ENCODE measurements at places on chromosomes 7 and 10. TPM values are rescaled to one million over a fixed set of nuclear protein-coding genes. Genes with fewer than 3 reads are reported as not detected.

DNA sequence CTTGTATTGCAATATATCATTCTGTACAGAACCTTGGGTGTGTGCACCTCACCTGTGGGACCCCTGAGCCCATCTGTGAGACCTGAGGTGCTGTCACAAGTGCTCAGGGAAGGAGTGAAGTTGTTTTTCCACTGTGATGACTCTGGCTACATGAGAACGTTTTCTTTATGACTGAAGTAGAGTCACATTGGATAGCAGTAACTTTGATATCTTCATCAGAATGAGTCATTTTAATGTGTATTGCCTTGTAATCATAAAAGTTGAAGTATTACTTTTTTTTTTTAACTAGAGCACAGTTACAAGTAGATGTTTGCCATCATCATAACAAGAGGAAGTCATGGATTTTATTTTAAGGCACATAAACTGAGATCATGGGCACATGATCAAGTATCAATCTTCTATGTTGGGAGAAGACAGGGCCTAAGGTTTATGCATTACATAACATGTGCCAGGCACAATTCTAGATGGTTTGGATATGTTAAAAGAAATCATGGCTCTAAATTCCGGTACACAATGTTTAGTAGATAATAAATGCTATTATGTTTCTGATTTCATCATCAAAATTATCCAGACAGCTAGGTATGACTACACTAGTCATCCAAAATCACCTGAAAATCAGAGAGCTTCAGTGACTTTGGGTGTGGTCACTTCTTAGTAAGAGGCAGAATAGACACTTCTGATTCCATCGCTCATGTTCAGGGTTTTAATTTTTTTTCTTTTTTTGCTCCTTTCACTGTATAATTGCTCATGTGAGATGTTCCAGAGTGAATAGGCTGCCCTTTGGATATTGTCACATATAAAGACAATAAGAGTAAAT lies 82.7 kb upstream of the KLF6 start:
- DNase-seq = no peak

DNA sequence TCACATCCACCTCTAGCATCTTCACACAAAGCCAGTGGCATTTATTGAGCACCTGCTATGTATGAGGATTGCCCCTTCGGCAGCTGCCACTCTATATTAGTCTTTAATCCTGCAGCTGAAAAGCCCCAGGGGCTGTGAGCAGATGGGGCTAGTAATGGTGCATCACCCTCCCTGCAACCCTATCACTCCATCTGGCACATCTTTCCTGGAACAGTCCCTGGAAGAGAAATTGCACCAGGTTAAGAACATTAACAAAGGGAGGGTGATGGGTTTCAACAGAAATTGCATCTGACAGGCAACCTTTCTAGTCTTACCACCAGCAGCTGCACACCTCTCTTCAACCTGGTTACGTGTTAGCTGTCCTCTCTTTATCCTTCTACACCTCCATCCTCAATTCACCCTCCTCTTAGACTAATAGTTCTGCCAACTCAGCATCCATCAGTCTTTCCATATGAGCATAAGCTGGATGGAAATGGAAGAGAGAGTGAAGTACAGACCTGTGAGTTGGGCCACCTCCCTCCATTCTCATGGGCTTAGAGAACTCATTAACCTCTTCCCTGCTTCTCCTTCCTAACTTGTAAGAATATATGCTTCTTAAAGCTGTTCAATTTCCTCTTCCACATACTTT lies 168.6 kb upstream of the NEBL start:
- DNase-seq = no peak

GRCh38 chr7:978416-979091 lies 3.2 kb upstream of the COX19 start:
- no peak for DNase-seq

CALHM3 gene
- not detected for polyA plus RNA-seq

RAB11FIP2 gene
- 11.0 TPM for polyA plus RNA-seq

DNA sequence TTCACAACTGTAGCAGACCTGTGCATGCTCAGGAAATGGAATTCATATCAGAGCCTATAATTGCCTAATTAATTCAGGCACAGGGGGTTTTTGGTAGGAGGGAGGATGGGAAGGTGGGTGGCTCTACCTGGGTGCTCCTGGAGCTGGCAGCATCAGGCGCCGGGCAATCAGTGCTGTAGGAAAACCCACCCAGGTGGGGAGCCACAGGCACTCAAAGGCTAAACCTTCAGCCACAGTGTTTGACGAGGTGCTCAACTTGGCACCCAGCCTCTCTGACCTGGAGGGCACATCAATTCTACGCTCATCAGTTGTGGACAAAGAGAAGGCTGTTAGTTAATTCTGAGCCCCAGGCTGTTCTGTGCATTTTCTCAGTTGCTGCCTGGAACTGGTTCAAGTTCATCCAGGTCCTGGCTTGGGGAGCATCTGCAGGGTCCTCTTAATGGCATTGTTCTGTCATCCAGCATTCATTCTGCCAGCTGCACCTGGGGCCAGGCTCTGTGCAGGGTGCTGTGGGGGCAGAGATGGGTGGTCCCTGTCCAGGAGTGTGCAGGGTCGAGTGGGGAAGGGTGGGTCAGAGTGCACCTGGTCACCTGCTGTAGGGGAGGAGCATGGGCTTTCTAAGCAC lies 54.1 kb upstream of the NPTX2 start:
- no peak for DNase-seq

DNA sequence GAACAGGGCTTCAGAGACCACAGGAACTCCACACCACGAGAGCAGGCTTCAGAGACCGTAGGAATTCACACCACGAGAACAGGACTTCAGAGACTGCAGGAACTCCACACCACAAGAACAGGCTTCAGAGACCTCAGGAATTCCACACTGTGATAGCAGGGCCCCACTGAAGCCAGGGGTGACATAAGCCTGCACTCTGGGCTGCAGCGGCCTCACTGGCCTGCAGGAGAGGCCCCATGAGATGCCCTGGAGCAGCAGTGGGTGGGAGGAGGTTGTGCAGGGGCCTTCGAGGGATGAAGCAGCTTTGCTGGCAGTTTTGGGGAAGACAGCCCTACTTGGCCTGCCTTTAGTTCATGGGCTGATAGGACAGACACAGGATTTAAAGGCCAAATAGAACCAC lies 614.7 kb downstream of the PTPRN2 start:
- no peak for DNase-seq

DNA sequence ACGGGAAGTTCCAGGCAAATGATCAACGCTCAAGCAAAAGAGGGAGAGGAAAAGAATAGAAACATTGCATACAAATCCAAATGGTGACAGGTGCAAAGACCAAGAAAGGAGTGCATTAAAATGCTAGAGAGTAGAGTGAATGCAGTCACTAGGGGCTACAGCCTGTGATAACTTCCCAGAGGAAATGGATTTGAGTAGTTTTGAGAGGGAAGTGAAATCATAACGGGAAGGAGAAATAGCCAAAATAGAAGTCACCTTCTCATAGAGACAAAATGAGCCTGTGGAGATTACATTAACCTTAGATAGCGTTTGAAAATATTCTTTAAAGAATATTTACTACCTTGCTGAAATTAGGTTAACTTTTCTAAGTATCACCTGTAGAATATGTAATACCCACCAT lies 26.5 kb downstream of the NUP42 start:
- peak; percentile 31 for DNase-seq

CHAT gene
- polyA plus RNA-seq = not detected

DNA sequence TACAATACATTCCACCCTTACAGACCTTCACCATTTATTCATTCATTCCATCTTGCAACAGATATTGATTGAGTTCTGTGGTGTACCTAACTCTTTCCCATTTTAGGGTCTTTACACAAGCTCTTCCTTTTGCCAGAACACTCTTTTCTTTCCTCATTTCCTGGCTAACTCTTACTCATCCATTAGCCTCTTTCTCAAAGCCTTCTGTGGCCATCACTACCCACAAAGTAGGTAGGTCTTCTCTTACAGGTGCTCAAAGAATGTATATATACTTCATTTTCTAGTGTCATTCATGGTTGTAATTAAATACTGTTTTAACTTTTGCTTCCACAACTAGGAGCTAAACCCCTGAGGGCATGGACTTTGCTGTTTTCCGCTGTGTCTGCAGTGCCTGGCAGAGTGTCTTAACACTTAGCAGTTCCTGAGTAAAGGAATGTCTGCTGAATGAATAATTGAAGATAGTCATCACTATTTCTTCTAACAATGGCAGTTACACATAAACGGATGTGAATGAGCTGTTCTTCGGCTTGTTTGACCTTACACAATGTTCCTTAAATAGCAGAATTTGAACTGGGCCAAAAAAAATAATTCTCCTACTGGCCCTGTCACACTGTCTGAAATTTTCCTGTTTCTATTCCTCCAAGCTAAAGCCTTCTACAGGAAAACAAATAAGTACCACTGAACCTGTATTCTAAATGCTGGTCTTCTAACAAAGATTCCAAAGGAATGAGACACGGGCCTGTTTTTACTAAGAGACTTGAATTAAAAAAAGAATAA lies 15.1 kb downstream of the BCAP29 start:
- DNase-seq = no peak

DNA sequence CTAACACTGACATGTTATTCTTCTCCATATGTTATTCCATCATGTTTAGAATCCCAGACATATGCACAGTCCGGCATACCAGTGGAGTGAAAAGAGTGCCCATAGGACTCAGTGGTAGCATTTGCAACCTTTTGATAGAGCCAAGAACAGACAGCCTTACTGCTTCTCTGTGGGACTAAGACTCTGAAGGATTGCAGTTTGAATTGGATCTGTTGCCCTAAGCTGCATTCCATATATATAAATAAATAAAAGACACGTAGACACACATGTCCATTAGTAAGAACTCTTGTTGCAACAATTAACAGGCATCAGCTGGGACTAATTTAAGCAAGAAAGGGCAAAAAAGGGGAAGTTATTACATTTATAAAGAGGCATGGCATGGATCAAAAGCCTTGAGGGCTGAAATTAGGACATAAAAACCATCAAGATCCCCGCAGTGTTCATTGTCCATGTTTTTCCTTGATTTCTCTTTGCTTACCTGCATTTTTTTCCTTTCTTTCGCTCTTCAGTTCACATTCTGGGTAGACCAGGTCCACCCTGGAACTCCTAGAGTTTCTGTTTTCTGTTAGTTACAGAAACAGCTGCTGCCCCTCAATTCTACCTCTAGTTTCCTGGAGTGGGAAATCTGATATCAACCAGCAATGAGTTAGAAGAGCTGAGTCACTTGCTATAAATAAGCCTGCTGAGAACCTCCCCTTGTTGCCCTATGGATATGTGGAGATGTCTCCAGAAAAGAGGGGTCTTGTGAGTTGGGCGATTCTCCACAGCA lies 132.4 kb downstream of the SORCS1 start:
- DNase-seq = peak; percentile 54

DNA sequence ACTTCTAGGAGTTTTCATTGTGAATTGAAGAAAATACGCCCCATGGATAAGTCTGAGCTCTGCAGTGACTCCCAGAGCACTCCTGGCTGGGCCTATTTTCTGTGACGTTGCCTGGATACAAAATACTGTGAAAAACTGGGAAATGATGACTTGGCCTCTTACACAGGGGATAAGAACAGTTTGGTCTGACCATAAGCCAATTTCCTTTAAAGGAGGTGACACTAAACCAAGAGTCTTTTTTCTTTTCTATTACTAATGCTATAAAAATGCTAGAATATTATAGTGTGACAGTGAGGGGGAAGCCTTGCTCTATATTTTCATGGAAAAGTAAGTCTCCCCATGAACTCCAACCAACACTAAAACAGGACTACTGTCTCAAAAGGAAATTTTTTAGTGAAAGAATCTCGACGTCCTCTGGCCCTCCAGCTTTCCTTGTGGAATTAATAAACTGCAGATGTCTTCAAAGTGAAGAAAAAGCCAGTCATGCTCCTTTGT lies 45.5 kb downstream of the MYOF start:
- DNase-seq = peak; percentile 99

DNA sequence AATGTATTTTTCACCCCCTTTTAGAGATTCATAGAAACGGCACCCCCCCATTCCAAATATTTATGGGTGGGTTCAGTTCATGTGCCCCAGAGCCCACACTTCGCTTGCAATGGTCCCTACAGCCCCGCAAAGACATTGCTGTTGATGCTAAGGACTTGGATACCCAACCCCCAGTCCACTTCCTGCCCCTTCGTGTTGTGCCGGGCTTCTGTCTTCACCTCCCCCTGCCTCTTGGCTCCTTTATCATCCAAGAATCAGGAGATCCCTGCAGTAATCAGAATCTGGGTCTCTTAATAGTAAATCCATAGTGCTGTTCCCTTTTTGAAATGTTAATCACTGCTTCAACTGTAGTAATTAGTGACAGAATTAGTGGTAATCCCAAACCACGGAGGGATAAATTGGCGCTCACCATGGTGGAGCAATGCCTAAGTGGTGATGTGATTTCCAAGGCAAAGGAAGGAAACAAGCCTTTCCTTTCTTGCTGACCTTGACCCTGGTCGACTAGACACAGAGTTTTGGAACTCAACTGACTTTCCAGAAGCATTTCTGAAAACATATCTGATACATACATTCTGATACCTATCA lies 67.7 kb downstream of the HK1 start:
- DNase-seq = no peak

DNA sequence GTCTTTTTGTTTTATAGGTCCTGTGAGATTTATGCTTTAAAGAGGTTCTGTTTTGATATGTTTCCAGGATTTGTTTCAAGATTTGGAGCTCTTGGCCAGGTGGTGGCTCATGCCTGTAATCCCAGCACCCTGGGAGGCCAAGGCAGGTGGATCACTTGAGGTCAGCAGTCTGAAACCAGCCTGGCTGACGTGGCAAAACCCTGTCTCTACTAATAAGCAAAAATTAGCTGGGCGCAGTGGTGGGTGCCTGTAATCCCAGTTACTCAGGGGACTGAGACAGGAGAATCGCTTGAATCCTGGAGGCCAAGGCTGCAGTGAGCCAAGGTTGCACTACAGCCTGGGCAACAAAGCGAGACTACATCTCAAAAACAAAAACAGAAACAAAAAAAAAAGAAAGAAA lies 8.3 kb upstream of the HYAL4 start:
- DNase-seq = no peak

DNA sequence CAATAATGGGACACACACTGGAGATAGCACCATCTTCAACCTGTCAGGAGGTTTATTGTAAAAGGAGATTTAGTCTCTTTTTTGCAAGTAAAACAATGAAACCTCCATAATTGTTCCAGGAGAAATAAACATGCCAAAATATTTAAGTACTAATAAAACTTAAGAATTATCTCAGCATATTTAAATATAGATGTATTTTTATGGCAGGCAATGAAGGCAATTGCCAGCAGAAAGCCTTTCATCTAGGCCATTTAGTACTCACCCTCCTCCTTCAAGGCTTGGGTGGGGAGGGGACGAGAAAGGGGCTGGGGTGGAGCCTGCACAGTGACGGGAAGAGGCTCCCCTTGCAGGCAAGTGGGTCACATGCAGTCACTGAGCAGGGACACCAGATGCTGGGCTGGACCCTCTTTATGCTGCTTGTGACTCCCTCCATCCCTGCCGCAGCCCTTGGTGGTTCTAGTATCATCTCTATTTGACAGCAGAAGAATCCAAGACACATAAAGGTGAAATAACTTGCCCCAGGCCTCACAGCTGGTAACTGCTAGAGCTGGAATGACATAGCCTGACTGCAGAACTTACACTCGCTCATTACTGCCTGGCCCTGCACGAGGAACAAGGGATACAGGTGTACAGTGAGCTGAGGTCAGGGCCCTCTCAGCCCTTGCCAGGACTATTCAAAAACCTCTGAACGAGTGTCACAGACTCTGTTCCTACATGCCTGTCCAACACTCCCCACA lies 449.5 kb upstream of the ZMIZ1 start:
- peak; percentile 33 for DNase-seq

All from muscle of leg (tissue), 16 donors.